KBM-7 (cell line): ENCODE measurements at places on chromosomes 16 and 17.

- no peak for DNase-seq
These were observed 153.4 kb upstream of the PLCG2 start for GRCh38 chr16:81625544-81626153.

GRCh38 chr17:49484588-49484987, 10.5 kb upstream of the NGFR start:
- DNase-seq, result no peak

DNA sequence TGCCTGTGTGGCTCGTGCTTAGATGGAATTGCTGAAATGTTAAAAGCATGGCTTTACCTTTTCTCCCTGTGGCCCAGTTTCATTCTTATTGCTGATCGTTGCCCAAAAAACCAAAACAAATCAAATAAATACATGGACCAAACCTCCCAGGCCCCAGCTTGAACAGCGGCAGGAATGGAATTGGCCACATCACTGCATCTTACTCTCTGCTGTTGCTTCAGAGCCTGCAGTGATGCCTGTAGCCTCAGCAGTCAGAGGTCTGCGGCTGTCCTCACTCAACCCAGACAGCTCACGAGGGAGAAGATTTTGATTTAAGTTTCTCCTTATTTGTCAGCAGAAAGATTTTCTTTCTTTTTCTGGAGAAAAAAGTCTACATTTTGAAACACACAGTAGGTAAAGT, 91.5 kb downstream of the NPIPB11 start:
- DNase-seq, result no peak

GRCh38 chr17:13864521-13864920, 204.8 kb upstream of the COX10 start:
- no peak for DNase-seq
